Hair follicle dermal papilla cell (primary cell): ENCODE measurements at places on chromosomes 11 and 22. TPM values are rescaled to one million over a fixed set of nuclear protein-coding genes. Genes with fewer than 3 reads are reported as not detected.

The HSPB2 gene
- 0.49 and 2.6 TPM in 2 replicates for total RNA-seq

The STX3 gene
- total RNA-seq = 16.8 and 21.7 TPM in 2 replicates

The INS gene
- not detected in 2 replicates for total RNA-seq

The FIBP gene
- 117 and 131 TPM in 2 replicates for total RNA-seq

The DNAL4 gene
- 18.5 and 18.6 TPM in 2 replicates for total RNA-seq

The SCT gene
- total RNA-seq = not detected in 2 replicates

The KCNE3 gene
- 1.8 and 3.3 TPM in 2 replicates for total RNA-seq

The NPTXR gene
- 1.5 and 1.6 TPM in 2 replicates for total RNA-seq

The OR8G5 gene
- not detected in 2 replicates for total RNA-seq

The OR5P2 gene
- not detected in 2 replicates for total RNA-seq

The SYCE3 gene
- not detected in 2 replicates for total RNA-seq

The ZP1 gene
- total RNA-seq = 0.12 TPM in 1 of 2 replicates, not detected in the other

The SLC5A1 gene
- total RNA-seq = not detected in 2 replicates

The USP35 gene
- 16.0 and 16.9 TPM in 2 replicates for total RNA-seq

The GRIA4 gene
- 0.49 and 0.81 TPM in 2 replicates for total RNA-seq

The IGSF9B gene
- 0.49 TPM in 1 of 2 replicates, not detected in the other for total RNA-seq

The CCS gene
- total RNA-seq = 25.7 and 31.0 TPM in 2 replicates

The PRR33 gene
- total RNA-seq = not detected in 2 replicates

The C22orf42 gene
- total RNA-seq = not detected in 2 replicates

The RAG1 gene
- total RNA-seq = 0.85 and 0.97 TPM in 2 replicates

The MRGPRX3 gene
- not detected in 2 replicates for total RNA-seq

The TSSK2 gene
- total RNA-seq = not detected in 2 replicates

The SLC22A9 gene
- total RNA-seq = not detected in 2 replicates
